ENCODE measurements at places on chromosomes 11 and 22.

GRCh38 chr22:41286639-41287091 is 678 bp upstream of the RANGAP1 start:
- peak; percentile 81 for DNase-seq

DNA sequence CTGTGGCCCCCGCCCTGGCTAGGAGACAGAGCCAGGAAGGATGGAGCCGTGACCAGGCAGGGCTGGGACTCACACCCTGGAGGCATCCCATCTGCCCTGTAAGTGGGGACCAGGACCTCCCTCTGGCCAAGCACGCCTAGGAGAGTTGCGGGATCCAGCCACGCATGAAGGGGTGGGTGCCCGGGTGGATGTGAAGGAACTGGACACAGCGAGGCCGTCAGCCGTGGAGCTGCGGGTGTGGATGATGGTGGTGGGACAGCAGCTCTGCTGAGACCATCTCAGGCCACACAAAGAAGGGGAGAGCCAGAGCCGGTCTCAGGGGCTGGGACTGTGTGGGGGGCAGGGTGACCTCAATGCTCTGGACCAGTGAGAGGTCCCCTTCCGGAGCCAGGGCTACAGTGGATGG is 746.4 kb downstream of the BRD1 start:
- no peak for DNase-seq

GRCh38 chr11:73213196-73214143 is 4.6 kb upstream of the P2RY2 start:
- DNase-seq = no peak

DNA sequence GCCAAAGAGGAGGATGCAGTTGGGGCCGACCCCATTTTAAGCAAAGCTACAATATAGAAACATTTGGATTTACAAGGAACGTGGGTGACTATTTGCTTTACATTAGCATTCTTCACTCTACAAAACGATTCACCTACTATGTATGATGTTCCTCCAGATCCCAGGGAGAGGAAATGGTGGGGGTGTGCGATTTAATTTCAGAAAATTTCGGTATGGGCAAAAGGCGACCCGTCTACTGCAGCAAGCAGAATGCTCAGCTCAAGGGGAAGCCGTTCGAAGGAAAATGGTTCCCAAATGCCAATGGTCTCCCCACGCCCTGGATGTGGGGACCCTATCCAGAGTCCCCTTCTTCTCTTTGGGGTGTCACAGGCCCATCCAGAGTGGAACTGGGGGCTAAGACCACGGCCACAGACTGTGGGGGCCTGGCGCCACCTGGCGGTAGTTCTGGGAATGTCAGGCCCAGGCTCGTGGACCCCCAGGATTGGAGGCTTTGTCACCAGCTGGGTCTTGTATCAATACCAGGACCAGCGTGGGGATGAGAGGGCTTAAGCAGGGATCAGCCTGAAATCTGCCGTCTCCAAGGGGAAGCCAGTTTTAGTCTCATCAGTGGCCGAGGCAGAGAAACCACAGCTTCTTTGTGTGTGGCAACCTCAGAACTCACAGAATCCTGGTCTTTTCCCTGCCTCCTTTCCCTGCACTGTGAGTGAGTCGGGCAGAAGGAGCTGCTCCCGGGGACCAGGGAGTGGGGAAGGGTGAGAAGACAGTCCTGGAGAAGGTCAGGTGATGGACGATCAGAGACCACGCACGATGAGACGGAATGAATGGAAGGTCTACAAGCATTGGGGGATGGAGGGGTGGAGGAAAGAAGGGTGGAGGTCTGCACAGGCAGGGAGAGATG is 8.4 kb downstream of the LRRC10B start:
- DNase-seq = peak; percentile 52

- peak; percentile 24 for DNase-seq
Observed at GRCh38 chr11:2480874-2481220, 36.0 kb downstream of the KCNQ1 start.

- peak; percentile 20 for DNase-seq
Observed at GRCh38 chr11:65047581-65048422, 6.8 kb downstream of the SAC3D1 start.
